Upper lobe of right lung (tissue), 1 donor: ENCODE measurements at places on chromosomes 2 and 18. TPM values are rescaled to one million over a fixed set of nuclear protein-coding genes. Genes with fewer than 3 reads are reported as not detected.

Gene C2orf66
- total RNA-seq, result 0.38 TPM

Gene OTOS
- total RNA-seq, result not detected

Gene TSGA10
- total RNA-seq, result 7.6 TPM

Gene DNER
- total RNA-seq, result 0.14 TPM

Gene LYPD1
- 1.2 TPM for total RNA-seq

Gene IL37
- not detected for total RNA-seq

Gene GIGYF2
- 70.5 TPM for total RNA-seq

Gene ALPG
- 0.49 TPM for total RNA-seq

Gene NAT8
- total RNA-seq, result not detected

Gene CFC1
- total RNA-seq, result 0.38 TPM

Gene ECEL1
- total RNA-seq, result not detected

Gene GLI2
- 4.7 TPM for total RNA-seq

Gene ZNF521
- total RNA-seq, result 25.0 TPM
